Dorsolateral prefrontal cortex (tissue), 122 donors: ENCODE measurements at places on chromosomes 12 and 14. TPM values are rescaled to one million over a fixed set of nuclear protein-coding genes. Genes with fewer than 3 reads are reported as not detected.

DNA sequence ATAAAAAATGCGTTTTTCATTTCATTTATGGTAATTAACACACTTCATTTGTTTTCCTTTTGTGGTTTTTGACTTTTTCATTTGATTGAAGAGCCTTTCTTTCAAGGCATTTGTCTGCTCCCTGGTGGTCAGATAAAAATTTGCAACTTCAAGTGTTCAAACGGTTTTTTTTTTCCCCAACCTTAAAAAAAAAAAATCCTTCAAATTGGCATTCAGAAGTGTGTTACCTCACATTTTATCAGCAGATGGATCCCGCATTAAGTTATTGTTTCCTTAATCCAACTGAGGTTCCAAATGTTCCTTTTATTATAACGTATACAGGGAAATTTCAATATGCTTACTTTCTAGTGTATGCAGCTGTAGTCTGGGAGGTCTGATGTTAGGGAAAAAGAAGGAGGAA, 47.2 kb downstream of the MYF5 start:
- DNase-seq = no peak

GRCh38 chr12:6532051-6532926, 2.0 kb upstream of the GAPDH start:
- DNase-seq = peak; percentile 87

DNA sequence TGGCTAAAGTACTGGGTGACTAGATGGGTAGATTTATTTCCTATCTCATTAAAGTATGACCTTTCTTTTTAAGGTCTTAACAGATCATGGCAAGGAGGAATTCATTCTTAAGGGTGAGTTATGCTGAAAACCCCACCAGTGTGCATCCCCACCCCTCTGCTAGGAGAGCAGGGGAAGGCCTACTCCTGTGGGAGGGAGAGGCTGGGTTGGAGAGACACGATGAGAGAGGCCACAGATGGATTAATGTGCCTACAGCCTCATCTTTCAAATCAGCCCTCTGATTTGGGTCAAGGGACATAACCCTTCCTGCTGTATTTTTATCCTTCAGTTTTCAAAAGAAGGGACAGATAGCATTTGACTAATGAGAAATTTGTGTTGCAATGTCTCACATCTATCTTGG, 185.5 kb downstream of the SSPN start:
- DNase-seq = no peak

DNA sequence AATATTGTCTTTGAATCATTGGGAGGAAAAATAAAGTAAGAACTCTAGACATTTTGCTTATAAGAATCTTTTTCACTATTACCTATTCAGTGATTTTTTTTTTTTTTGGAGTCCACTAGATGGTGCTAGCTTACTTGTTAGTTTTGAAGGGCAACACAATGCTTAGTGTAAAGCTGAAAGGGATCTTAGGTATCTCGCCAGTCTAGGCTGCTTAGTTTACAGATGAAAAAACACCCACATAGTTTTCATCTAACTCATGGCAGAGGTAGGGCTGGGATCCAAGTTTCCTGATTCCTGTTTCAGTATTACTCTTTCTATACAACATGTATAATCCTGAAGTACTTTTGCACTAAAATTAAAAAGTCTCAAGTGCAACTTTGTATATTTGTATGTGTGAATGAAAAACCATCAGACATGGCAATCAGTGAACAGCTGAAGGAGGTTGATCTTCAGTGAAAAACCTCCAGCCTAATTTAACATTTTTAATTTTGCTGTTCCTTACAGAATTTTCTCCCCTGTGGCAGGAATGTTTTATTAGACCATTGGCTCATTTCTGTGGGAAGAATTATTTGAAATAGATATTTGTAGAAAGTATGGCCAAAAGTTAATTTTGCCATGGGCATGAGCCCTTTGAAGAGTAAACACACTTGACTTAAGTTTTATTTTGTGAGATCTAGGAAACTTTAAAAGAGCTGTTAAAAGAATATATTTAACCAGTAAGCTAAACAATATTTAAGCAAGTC, 40.7 kb downstream of the LRRIQ1 start:
- no peak for DNase-seq

GRCh38 chr12:6873094-6874014, at the start of gene SPSB2:
Gene SPSB2 (minus strand): TSS chr12:6873303. CDS start chr12:6872901, 402 bp downstream.
- peak; percentile 95 for DNase-seq

DNA sequence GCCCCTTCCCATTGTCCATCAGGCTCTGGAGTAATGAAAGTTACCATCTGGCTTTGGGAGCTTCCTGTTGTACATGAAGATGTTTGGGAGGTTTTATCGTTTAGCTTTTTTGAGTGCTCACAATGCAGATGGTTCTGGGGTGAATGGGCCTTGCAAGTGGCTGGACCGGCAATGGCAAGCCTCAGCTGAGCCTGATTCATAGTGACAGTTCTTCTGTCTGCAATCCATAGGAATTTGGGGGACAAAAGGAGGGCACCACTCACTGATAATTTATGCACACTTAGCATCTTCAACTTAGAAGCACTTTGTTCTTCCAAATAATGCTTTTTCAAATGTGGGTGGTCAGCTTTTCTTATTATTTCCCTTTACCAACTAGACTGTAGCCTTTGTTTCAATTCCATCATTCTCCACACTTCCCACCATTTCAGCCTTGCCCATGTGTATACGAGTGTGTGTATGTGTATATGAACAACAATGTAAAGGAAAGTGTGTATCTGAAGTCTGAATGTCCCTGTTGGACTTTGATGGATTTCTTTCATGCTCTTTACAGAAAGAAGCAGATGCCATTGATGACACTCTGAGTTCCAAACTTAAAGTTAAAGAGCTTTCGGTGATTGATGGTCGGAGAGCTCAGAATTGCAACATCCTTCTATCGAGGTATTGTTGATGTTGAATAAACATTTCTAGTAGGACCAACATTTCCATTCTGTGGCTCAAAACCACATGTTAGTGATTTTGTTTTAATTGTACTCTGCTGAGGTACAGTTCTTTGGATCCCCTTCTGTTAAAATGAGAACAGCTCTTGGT, 125.5 kb downstream of the GPR135 start:
- DNase-seq = no peak

DNA sequence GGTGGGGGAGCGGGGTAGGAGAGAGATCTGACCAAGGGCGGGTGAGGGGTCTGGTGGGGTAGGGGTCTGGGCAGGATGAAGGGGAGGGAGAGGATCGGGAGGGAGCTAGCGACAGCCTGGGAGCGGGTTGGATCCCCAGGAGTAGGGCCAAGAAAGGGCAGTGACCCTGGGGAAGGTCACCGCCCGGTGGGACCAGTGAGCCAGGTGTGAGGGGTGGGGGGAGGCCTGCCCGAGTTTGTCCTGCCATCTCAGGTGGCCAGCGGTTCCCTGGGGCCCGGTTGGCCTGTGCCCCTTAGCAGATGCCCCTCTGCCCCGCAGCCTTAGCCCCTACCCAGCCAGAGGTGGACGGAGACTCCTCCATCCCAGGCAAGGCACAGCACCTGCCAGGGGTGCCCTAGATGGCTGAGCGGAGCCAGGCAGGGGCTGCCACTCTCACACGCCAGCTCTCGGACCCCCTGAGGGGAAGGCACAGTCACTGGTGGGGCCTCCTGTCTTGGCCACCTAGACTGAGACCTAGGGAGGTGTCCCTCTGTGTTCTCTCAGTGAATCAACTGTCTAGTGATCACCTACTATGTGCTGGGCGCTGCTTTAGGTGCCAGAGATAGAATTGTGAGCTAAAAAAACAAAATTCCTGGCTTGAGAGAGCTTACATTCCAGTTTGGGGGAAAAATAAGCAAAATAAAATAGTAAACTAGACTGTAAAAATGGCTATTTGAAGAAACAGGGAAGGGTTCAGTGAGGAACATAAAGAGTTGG, 629 bp upstream of the TTC7B start:
- DNase-seq = no peak

GRCh38 chr12:75892731-75893408, 138.7 kb downstream of the PHLDA1 start:
- no peak for DNase-seq

GRCh38 chr12:15534874-15535273, 212.6 kb downstream of the PTPRO start:
- no peak for DNase-seq

- DNase-seq = no peak
These were observed 184.8 kb upstream of the RTL1 start for GRCh38 chr14:101088395-101088667.

GRCh38 chr14:80679273-80679672, 262.3 kb downstream of the CEP128 start:
- DNase-seq = no peak

NACA gene
- 379 TPM for total RNA-seq

GPR65 gene
- total RNA-seq = 0.64 TPM

REM2 gene
- total RNA-seq = 1.0 TPM

GARIN6 gene
- not detected for total RNA-seq

INHBC gene
- not detected for total RNA-seq

PNP gene
- 23.4 TPM for total RNA-seq

LGALS3 gene
- 32.0 TPM for total RNA-seq

HOXC10 gene
- not detected for total RNA-seq

RNASE7 gene
- total RNA-seq = not detected

ACYP1 gene
- 30.1 TPM for total RNA-seq

HPD gene
- total RNA-seq = not detected

CYP27B1 gene
- total RNA-seq = 1.2 TPM

BTBD7 gene
- 64.8 TPM for total RNA-seq

LRRC10 gene
- not detected for total RNA-seq

ACTN1 gene
- 155 TPM for total RNA-seq

SSPN gene
- 28.2 TPM for total RNA-seq

ESR2 gene
- 2.2 TPM for total RNA-seq
